SIG-M5 (cell line): ENCODE measurements at places on chromosomes 16 and 17.

- DNase-seq, result no peak
These were observed 9.1 kb downstream of the SLC4A1 start for GRCh38 chr17:44258811-44259351.

DNA sequence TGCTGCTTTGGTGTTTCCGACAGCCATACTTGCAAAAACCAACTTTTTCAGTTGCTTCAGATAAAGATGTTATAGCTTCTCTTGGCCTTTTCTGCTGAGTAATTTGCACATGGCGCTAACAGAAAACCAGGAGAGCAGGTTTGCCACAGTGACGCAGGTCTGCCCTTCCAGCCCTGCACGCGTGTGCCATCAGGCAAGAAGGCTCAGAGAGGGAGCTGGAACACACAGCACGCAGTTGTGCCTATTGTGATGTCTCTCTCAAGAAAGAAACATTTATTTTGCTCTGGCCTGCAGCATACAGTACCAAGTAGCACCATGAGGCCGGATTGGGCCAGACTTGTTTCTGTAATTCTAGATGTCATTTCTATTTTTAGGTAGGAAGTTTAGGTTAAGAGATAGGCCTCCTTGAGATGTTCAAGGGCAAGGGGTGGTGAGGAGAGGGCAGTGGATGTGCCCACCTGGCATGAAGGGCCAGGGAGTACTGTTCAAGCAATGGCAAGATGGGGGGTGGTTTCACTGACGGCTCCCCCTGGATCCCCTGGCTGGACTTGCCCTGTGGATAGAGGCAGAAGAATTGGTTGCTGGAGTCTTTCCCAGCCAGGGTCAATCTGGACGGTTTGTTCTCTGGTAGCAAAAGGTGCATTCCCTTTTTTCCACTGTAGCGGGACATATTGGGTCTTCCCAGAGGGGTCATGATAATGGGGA is 1.9 kb downstream of the CBX2 start:
- DNase-seq, result no peak

- no peak for DNase-seq
These were observed 4.4 kb downstream of the CDC27 start for GRCh38 chr17:47184681-47185080.

DNA sequence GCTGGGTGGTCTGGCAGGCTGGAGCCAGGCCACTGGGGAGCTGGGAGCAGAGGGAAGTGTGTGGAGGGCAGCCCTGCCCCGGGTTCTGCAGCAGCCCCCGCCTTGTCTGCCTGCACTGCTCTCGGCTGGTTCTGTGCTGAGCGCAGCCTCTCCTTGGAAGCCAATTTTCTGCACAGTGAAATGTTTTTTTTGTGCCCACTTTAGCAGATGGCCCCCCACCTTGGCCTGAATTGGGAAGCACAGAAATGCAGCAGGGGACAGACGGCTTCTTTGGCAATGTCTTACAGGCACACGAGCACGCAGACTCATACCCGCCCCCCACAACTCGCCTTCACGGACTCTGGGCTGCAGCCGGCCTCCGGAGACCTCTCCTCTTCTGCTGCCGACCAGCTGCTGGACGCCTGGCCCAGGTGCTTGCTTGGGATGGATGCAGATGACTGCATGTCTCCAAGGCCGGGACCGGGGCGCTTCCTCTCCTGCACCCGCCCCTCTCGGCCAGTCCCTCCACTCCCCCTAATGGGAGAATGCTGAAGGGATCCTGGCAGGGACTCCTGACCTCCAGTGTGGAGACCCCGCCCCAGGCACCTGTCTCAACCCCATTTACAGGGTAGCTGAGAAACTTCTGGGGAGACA is 14.8 kb downstream of the NPTX1 start:
- no peak for DNase-seq

- DNase-seq, result no peak
These were observed 8.2 kb downstream of the FMNL1 start for GRCh38 chr17:45229681-45230409.
